Right cardiac atrium (tissue), 5 donors: ENCODE measurements at places on chromosomes 6 and 20. TPM values are rescaled to one million over a fixed set of nuclear protein-coding genes. Genes with fewer than 3 reads are reported as not detected.
A peak's percentile ranks its signal among the peaks of the same experiment; 100 is the strongest.

LIME1 gene
- 2.8 TPM for total RNA-seq

MICAL1 gene
- total RNA-seq: 7.1 TPM

SYCP2L gene
- total RNA-seq: 0.45 TPM

HLA-DQA2 gene
- total RNA-seq: 2.8 TPM

RRAGD gene
- total RNA-seq: 109 TPM

ZC3H12D gene
- 1.1 TPM for total RNA-seq

FLRT3 gene
- 0.29 TPM for total RNA-seq

- DNase-seq: no peak
Observed at GRCh38 chr6:22326500-22326899, 29.7 kb upstream of the PRL start.

DNA sequence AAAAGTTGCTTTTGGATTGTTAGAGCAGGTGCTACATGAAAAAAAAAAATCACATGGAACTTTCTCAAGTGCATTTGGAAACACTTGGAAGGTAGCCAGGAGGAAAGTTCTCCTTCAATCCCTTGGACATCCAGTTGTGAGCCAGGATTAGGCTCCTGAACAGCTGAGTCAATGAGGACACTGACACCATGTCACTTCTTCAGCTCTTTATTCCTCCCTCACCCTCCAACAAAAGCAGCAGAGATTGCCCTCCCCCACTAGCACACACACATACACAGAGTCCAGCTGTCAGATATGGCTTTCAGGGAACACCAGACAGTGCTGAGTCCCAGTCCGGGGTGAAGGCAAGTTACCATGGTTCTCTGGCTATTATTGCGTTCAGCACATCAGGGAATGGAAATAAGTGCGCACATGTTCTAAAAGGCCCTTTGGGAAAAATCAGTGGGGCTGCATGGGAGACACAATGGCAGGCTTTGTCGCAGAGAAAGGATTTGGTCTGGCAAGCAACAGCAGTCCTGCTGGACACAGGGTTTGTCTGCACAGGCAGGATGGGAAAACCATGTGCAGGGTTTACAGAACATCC is 124.7 kb upstream of the MARCKS start:
- DNase-seq: peak; percentile 40

GRCh38 chr20:48463096-48463720 is 364.6 kb downstream of the PREX1 start:
- DNase-seq: no peak

GRCh38 chr6:28008053-28008452 is 51.0 kb downstream of the OR2B6 start:
- DNase-seq: no peak

GRCh38 chr20:43936104-43936770 is 21.6 kb downstream of the TOX2 start:
- DNase-seq: no peak

- no peak for DNase-seq
Observed at GRCh38 chr6:110561696-110562095, 85.3 kb upstream of the SLC22A16 start.

DNA sequence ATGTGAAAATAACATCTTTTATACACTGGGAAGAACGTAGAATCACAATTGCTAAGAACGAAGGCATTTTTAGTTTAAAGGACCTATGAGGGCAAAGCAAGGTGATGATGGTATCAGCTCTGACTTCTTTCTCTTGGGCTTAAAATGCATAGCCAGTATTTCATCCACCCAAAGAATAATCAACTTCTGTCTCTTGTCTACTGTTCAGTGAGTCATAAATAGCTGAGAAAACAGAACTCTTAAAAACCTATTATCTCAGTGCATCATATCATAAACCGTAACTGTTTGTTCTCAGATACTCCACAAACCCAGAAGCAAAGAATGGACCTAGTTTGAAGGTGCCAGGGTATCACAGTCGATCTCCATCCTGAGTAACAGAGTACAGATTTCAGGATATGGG is 5.2 kb downstream of the PHF10 start:
- DNase-seq: no peak

- no peak for DNase-seq
Observed at GRCh38 chr6:57226221-57226620, 4.1 kb upstream of the RAB23 start.

DNA sequence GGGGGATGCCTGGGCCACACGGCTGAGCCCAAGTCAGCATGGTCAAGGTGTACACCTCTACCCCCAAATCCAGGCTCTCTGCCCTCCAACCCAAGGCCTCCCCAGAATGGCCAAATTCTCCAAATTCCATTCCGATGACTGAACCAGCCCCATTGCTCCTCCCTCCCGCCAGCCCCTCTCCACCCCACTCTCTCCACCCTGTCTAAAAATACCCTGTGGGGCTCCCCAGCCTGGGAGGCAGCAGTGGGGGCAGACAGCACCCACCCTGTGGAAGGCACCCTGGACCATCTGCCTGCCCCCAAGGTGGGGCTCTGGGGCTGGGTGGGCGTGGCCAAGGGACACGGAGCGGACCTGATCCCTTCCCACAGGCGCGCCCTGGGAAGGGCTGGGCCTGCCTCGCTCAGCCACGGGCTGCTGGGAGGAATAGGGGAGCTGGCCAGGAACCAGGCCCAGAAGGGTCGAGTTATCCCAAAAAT is 11.4 kb downstream of the TEAD3 start:
- peak; percentile 57 for DNase-seq

GRCh38 chr6:41122373-41122772 is 31.8 kb downstream of the TREML1 start:
- DNase-seq: no peak

DNA sequence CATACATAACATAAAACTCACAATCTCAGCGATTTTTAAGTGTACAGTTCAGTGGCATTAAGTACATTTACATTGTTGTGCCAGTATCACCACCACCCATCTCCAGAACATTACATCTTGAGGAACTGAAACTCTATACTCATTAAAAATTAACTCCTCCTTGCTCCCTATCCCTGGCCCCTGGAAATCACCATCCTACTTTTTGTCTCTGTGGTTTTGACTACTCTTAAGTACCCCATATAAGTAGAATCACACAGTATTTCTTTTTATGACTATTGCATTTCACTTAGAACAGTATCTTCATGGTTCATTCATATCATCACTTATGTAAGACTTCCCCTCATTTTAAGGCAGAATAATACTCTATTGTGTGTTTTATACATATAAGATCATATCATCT is 1108.1 kb downstream of the GRIK2 start:
- DNase-seq: no peak

DNA sequence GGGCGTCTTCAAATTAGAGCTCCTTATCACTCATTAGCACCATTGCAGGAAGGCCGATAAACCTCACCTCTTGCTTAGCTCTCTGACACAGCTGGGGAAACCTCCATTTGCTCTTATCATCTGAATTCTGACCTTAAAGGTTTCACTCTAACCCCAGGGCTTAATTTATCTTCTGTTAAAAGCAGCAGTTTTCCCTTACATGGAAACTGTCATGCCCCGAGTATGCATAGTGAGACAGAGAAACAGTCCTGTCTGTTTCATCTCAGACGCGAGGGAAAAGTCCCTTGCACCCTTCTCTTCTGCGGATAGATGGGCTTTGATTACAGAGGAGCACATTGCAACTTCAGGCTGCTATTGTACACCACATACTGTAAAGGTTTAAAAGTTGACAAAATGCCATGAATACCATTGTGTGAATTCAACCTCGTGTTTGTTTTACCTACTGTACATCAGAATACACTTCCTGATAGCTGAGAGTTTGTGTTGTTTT is 191.5 kb upstream of the BMP2 start:
- no peak for DNase-seq

GRCh38 chr6:7088076-7088742 is 19.6 kb upstream of the RREB1 start:
- DNase-seq: no peak

- DNase-seq: no peak
Observed at GRCh38 chr6:154394571-154394970, 38.0 kb upstream of the IPCEF1 start.

GRCh38 chr6:48098923-48099322 is 12.1 kb downstream of the PTCHD4 start:
- no peak for DNase-seq

DNA sequence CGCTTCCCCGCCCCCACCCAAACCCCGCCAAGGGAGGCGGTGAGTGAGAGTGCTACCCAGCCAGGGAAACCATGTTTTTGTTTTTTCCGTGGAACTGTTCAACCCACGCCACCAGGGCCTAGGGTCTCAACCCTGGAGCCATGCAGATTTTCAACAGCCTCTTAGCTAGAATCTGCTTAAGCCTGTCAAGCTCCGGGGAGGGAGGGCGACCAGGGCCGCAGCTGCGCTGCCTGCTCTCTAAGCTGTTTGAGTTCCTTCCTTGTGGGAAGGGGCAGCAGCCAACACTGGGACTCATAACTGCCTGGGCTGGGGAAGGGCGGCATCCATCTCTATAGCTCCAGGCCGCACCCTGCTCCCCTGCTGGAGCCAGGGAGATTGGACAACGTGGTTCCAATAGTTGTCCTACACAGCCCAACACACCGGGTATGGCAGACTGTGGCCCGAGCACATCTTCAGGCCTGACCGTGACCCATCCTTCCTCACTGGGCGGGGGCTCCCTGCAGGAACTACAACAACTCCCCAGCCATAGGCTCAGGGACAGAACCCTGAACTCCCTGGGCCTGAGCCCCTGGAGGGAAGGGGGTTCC is 1065.7 kb upstream of the MANEA start:
- DNase-seq: no peak

- no peak for DNase-seq
Observed at GRCh38 chr20:33276303-33277113, 6.5 kb upstream of the BPIFB1 start.

DNA sequence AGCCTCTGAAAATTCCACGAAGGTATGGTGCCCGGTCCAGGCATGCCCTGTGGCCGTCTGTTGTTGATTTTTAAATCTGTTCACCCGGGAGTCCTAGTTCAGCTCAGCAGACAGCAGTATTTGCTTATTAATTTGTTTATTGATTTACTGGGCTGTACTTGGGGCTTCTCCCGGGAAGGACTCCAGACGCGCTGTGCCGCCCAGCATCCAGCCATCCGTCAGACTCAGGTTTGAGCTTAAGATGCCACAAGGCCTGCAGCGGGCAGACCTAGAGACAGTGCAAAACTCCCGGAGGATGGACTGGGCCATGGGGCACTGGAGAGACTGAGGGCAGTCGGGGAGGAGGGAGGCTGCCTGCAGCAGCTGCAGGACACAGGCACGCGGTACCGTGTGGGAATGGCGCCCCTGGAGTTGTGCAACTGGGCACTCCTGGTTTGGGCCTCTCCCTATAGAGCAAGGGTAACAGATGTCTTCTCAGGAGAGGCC is 17.3 kb upstream of the CCDC167 start:
- no peak for DNase-seq

DNA sequence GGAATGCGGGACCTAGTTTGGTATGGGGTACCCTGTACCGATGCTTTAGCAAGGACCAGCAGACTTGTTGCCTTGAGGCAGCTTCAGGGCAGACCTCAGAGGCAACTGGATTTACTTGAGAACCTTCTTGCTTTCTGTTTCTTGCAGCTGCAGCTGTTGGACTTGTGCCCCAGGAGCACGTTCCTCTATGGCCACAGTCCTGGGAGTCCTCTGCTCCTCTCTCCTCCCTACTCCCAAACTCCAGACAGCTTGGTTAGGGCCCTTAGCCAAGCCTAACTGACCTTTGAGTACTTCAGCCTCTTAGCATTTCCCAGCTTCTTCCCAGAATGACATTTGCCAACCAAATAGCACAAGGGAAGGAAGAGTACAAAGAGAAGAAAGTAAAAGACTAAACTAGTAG is 34.7 kb downstream of the GHRH start:
- DNase-seq: peak; percentile 71

DNA sequence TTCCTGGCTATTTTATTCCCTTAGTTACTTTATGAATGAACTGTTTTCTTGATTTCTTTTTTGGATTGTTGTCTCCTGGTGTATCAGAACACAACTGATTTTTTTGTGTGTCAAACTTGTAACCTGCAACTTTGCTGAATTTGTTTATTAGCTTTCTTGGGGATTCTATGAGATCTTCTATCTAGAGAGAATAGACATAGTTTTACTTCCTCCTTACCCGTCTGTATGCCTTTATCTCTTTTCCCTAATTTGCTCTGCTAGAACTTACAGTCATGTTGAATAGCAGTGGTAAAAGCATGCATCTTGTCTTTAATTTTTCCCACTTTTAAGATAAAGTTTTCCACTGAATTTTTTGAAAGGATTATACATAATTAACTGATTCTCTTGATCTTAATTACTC is 13.2 kb downstream of the RNF146 start:
- DNase-seq: no peak

DNA sequence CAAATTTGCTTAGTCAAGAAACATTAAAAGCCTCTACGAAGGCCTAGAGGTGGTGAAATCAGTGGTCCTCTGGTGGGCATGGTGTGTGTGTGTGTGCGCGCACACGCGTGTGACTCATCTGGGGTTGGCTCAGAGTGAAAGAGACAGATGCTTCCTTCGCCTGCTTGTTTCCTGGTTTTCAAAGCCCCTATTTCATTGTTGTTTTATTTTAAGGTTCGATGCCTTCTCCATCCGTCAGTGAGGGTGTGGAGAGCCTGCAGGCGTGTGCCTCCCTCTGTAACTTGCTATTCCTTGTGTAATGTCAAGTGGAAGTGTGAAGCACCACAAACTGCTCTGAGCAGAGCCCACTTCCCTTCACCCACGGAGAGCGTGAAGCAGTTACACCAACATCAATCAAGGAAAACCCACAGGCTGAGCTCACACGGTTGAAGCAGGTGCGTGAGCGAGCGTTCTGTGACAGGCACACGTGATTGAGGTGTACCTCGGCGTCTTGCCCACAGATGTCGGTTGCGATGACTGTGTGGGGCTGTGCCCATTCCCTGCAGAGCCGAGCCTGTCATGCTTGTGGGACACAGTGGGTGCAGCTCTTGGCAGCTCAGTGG is 233.9 kb downstream of the PRL start:
- DNase-seq: no peak

DNA sequence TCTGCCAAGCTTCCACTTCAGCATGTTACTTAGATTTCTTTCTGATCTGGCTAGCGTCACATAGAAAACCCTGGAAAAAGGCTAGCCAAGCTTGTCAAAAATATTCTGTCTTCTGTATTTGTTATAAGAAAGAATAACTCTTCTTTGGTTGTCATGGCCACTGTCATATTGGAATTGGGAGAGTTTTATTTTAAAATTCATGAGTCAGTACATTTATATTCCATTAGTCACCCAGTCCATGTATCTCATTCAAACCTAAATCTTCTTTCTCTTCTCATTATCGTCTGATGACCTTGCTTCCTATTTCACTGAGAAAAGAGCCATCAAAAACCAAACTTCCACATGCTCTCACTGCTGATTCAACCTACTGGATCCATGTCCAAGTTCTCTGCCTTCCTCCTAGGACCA is 65.7 kb downstream of the EPM2A start:
- no peak for DNase-seq
